ENCODE measurements at places on chromosomes 11 and 22.
A peak's percentile ranks its signal among the peaks of the same experiment; 100 is the strongest.

DNA sequence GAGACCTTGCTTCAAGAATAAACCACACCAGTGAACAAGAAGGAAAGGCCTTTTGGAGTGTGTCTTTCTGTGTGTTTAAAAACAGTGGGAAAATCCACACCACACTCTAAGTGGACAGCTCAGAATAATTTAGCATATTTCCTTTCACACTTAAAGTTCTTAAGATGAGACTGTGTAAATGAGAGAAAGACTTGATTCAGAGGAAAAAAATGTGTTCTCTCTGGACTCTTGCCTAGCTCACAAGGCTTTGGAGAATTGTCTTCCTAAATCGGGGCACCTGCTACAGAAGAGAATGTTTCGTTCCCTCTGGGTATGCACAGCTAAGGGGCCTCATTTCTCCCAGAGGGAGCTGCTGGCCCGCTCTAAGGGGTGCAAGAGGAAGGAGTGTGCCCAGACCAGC lies 28.4 kb upstream of the CRTAM start:
- no peak for DNase-seq

DNA sequence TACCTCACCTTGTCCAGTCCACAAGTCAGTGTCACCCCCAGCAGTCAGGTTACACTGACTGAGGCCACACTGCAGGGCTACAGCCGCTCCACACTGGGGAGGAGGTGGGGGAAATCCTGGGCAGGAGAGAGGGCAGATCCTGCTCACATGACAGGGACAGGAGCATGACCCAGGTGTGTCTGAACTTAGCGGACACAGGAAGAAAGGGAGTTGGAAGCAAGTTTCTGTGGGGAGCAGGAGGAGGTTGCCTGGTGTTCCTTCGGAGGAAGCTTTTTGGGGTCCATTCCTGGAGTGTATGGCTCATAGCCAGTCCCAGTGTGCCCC lies 5.9 kb downstream of the MMP11 start:
- no peak for DNase-seq

DNA sequence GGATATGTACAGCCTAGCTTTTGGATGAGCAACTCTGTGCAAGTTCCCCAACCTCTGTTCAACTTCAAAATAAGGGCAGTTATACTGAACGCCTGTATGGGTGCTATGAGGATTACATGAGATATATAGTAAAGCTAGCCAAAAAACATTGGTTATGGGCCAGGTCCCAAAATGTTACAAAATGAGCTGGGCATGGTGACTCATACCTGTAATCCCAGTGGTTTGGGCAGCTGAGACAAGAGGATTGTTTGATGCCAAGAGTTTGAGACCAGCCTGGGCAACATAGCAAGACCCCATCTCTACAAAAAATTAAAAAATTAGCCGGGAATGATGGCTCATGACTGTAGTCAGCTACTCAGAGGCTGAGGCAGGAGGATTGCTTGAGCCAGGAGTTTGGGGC lies 118.4 kb downstream of the TEAD1 start:
- no peak for DNase-seq

DNA sequence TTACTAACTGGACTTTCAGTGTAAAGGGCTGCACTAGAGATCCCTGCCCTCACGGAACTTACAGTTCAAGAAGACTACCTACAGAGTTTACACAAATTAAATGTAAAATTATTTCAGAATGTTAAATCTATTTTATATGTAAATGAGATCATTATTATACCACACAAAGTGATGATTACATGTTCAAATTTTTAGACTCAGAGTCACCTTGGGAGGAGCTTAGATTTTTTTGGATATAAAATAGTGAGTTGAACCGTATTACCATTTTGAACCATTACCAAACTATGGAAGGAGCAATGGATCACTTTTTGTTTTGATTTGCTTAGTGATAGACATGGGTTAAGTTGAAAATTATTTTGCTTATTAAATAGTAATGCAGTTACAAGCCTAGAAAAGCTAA lies 1.6 kb downstream of the IPO7 start:
- no peak for DNase-seq

DNA sequence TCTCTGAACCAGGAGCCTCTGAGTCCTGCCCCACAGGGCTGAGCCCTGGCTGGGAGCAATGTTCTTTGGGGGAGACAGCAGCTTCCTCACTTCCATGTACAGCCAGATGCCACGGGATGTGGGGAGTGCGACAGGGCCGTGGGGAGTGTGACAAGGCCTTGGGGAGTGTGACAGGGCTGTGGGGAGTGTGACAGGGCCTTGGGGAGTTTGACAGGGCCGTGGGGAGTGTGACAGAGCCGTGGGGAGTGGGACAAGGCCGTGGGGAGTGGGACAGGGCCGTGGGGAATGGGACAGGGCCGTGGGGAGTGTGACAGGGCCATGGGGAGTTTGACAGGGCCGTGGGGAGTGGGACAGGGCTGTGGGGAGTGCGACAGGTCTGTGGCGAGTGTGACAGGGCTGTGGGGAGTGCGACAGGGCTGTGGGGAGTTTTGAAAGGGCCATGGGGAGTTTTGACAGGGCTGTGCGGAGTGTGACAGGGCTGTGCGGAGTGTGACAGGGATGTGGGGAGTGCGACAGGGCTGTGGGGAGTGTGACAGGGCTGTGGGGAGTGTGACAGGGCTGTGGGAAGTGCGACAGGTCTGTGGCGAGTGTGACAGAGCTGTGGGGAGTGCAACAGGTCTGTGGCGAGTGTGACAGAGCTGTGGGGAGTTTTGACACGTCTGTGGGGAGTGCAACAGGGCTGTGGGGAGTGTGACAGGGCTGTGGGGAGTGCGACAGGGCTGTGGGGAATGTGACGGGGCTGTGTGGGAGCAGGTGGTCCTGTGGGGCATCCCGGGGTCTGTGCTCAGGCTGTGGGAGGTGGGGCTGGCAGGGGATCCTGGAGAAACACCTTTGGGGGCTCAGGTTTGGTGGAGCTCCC lies 6.6 kb upstream of the KRTAP5-6 start:
- no peak for DNase-seq

- DNase-seq, result no peak
Observed at GRCh38 chr11:21631991-21632390, 560.9 kb upstream of the ANO5 start.

DNA sequence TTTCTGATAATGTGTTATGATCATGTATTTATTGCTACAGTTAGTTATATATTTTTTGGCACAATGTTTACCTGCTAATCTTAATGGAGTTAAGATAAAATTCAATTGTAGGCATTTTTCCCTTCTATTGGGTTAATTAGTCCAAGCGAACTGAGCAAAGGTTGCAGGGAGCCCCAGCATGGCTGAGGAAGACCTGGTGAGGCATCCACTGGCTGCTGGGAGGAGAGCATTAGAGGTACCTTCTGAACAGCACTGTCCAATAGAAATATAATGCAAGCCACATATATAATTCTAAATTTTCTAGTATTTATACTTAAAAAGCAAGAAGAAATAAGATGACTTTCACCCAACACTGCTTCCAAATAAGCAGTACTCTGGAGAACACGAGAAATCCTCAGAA lies 689 bp upstream of the TMEM126A start:
- no peak for DNase-seq

DNA sequence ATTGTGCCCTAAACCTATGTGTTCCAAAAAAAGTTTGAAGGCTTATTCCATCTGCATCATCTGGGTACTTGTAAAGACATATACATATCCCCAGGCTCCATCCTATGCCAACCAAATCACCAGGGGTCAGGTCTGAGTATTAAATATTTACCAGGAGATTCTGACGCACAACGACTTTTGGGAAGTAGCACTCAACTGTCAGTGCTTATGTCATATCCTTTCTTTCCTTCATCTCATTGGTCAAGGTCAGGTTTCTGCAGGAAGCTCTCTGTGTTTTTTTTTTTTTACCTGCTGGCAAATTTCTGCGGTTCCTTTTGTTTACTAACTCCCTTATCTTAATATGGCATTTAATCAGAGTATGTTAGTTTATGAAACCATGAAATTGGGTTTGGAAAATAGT lies 22.5 kb upstream of the CYP2R1 start:
- DNase-seq, result no peak

- DNase-seq, result no peak
Observed at GRCh38 chr11:14445542-14446530, 53.8 kb downstream of the COPB1 start.

DNA sequence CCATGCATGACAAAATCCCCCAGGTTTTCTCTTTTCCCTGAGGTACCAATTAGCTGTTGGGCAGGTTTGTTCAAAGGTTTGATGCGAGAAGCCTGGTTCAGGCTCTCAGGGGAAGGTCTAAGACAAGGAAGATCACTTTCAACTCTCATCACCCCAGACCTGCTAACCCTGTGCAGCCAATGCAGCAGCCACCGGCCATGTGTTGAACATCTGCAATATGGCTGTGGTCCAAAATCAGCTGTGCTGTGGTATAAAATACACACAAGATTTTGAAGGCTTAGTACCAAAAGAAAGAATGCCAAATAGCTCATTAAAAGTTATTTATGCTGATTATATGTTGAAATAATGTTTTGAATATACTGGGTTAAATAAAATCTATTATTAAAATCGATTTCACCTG lies 58.5 kb downstream of the SMCO4 start:
- DNase-seq, result no peak

GRCh38 chr11:13052130-13052571 lies 43.0 kb downstream of the RASSF10 start:
- DNase-seq, result no peak

- no peak for DNase-seq
Observed at GRCh38 chr11:130211144-130211543, 51.6 kb downstream of the ST14 start.

GRCh38 chr22:19451570-19451969 lies 4.1 kb upstream of the C22orf39 start:
- DNase-seq, result no peak

- no peak for DNase-seq
Observed at GRCh38 chr22:22578702-22579424, 19.8 kb upstream of the PRAME start.

DNA sequence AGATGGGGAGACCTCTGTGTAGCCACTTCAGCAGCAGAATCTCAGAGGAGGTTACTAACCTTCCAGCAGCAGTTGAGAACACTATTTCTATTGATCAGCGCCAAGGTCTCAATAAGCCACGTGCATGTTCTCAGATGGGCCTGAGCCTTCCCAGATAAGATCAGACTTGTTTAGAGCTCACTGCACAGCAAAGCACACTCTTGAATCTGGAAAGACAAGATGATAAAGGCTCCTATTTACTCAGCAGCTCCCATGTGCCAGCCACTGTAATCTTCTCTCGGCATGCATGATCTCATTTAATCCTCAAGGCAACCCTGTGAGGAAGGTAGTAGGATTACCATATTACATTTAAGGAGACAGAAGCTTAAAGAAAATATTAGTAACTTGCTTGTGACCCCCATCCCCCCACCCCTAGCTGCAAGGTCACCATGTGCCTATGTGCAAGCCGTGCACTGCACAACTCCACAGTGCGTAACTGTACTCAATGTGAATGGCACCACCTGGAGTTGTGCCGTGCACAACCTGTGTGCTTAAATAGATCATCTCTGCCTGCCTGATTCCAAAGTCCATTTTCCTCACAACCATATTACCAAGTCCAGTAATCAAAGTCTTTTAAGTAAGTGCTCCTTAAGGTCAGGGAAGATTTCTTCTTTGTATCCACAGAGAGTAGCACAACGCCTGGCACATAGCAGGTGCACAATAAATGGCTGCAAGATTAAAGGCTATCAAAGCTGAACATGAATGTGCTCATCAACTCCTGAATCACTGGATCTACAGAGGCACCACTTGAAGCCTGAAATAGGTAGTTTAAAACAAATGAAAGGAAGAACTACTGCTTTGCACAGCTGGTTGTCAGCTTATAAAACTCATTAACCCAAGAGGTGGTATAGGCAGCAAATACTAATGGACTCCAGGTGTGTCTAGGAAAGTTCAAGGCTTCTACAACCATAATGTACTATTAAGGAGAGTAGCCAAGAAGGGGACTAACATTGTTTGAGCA lies 293.8 kb downstream of the BUD13 start:
- no peak for DNase-seq

- DNase-seq, result no peak
Observed at GRCh38 chr11:62592989-62593421, 1.7 kb upstream of the TUT1 start.

- no peak for DNase-seq
Observed at GRCh38 chr11:106017093-106017492, 4.9 kb downstream of the MSANTD4 start.

DNA sequence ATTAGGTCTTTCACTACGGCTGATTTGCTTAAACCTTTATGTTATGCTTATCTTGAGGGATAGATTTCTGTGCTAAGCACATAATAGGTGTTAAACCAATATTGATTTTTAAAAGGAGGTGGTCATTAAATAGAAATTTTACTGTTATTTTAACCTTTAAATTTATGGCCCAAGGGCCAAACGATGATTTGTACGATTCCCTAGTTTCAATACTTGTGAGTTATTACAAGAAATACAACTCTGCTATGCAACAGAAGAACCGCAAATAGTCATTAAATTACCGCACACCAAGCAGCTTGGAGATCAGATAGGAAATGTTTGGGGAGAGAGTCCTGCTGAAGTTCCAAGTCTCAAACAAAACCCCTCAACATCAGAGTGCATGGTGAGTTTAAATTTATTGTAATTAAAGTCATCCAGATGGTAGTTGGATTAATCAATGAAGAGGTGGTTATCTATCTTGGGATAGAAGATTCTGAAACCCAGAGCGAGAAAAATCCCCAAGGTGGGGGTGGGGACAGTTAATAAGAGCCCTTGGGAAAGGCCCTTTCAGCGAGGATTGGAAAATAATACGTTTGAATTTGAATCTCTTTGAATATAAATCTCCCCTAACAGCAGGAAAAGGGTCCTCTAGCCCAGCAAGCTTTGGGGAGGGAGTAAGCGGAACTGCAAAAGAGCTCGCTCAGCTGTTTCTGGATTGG lies 805 bp upstream of the QSER1 start:
- peak; percentile 20 for DNase-seq

- no peak for DNase-seq
Observed at GRCh38 chr11:59849129-59849528, 3.8 kb upstream of the CBLIF start.

GRCh38 chr11:26960281-26960680 lies 33.6 kb upstream of the FIBIN start:
- DNase-seq, result no peak

- DNase-seq, result peak; percentile 60
Observed at GRCh38 chr11:12914400-12914912, 94.7 kb upstream of the RASSF10 start.

DNA sequence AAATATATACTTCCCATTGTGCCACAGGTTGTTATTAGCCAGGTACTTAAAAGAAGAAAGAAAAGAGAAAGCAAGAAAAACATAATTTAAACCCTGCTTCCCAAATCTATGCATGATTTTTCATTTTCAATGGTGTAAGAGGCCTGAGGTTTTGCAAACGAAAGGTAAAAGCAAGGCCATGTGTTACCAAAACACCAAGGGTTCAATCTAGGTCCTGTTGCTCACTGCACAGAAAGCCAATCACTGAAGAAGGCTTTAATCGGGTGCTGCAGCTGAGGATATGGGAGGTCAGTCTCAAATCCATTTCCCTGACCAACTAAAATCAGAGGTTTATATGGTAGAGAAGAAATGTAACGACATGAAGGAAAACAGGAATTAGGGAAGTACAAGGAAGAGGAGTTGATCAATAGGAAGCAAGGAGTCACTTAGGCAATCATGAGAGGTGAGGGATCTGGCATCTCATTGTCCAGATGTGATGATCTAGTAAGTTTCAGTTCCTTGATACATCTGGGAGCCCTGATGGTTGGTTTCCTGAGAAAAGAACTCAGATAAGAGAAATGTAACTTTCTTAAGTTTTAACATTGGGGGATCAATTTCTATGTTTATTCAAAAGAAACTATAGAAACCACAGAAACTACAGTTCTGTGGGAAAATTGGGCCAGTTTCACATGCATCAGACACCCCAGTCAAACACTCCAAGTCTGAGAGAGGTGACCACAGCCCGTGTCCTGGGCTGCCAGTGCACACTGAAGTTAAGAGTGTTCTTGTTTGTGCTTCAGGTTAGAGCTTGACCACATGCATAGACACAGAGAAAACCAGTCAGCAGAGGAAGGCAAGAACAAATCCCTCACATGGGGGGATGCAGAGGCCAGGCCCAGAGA lies 18.1 kb upstream of the DKK3 start:
- no peak for DNase-seq
